ENCODE measurements at places on chromosomes 1 and 21.

GRCh38 chr1:32172621-32173245 is 6.7 kb upstream of the TXLNA start:
- no peak for DNase-seq

DNA sequence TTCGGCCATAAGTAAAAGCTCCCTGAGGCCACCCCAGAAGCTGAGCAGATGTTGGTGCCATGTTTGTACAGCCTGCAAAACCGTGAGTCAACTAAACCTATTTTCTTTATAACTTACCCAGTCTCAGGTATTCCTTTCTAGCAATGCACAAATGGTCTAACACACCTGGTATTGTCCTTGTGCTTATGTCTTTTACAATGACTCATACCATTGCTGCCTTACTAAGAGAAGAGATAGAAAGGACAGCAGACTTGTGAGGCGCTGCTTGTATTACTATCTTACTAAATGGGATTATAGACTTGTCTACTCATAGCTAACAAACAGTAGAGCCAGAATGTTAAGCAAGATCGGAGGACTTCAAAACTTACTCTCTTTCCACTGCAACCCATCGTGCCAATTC is 18.5 kb upstream of the CYYR1 start:
- no peak for DNase-seq

DNA sequence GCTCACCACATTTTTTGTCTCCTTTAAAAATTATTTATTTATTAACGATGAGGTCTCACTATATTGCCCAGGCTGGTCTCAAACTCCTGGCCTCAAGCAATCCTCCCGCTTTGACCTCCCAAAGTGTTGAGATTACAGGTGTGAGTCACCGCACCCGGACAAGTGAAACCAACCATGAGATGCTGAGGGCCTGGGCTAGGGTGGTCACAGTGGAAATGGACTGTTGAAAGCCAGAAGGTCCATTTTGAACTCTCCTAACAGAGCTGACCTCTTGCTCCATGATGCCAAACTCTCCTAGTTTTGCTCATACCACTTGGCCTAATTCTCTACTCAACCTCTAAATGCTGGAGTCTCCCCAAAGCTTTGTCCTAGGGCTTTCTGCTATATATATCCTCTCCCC is 109.1 kb downstream of the SLC45A1 start:
- DNase-seq, result no peak

DNA sequence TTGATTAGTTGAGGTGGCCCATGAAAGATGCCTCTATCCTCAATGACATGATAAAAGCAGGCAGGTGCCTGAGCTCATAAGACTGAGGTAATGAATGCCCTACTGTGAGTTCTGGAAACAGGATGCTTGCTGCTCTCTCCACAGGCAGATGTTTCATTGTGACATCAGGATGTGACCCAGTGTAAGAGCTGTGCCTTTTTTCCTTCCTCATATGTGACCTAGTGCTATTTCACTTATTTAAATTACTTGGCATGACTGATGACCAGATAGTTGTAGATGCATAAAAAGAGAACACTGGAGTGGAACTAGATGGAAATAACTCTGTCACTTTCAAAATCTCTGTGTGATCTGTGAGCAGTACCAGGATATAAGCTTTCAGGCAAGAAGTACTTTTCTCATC is 31.9 kb downstream of the KIF14 start:
- no peak for DNase-seq

DNA sequence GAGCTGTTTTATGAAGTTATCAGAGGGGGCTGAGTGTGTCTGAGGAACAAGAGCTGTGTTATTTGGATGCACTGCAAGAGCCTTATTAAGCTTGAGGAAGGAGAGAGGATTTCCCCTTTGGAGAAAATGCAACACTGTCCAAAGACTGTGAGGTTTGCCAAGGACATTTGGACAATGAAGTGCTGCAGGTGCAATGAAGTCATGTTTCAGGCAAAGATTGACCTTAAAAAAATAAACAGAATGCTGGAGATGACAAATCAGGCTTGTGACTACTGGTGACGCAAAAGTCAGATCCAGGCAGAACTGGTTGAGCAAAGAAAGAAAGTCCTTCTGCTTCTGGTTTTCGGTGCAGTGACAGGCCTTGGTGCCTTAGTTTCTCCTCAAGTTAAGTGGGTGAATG is 125.2 kb upstream of the KIAA0040 start:
- no peak for DNase-seq

DNA sequence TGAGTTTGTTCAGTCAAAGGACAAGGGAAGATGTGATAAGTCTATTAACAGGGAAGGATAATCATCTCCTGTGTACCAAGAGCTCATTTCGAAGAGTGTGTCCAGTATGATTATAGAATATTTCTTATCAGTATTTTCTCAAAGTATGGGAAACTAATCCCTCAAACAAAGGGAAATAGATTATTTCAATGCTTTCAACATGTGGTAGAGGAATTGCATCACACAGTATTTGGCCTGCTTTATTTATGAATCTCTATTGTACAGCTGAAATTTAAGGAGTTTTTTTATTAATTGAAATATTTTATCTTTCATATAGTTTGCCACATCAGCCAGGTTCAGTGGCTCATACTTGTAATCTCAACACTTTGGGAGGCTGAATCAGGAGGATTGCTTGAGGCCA is 151.0 kb downstream of the CLEC20A start:
- no peak for DNase-seq

- DNase-seq, result peak; percentile 85
Measured at GRCh38 chr1:201739492-201740085, 89.4 kb upstream of the IPO9 start.

DNA sequence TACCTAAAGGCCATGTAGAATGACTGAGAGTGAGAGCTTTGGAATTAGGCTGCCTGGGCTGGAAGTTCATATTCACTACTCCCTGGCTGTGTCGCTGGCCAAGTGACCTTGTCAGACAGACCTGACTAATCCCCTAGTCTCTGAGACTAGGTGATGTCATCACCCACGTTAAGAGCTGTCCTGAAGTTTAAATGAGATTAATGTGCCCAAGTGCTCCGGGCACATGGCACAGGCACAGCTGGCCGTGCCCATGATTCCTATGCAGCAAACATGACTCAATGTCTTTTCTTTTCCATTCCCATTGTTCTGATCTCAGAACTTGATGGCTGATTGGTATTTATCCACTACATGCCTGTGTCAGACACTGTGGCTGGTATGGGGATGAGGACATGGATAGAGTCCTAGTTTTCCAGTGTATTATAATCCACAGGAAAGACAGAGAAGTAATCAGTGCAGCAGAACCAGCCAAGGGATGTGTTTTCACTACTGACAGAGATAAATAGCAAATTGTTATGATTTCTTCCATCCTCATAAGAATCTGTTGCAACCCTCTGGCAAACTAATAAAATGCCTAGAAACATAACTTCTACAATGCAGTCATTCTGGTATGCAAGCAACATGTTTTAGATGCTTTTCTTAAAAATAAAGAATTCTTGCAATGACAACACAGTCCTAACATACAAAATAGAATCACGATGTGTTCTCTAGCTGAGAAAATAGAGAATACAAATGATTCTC is 180.9 kb downstream of the PCP4 start:
- DNase-seq, result no peak

DNA sequence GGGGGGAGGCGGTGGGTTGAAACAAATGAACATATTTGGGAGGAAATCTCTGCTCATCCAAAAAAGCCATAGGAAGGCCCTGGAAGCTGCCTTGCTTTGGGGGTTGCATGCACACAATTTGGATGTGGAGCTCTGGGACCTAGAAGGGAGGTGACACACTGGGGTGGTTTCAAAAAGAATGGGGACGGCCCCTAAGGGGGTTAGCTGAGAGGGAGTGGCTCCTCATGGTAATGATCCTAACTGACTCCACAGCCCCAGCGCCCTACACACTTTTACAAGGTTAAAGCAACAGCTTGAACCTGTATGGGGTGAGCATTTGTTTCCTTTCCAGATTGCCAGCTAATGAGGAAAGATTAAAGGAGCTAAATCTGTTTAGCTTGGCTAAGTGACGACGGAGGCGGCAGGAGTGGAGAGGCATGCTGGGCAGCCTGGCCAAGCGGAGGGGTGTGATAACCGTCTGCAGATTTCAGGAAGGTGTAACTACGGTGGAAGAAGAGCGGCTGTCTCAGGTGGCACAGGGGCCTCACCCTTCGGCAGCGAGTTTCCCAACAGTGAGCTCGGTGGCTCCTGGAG is 107.3 kb downstream of the RNF220 start:
- peak; percentile 66 for DNase-seq

DNA sequence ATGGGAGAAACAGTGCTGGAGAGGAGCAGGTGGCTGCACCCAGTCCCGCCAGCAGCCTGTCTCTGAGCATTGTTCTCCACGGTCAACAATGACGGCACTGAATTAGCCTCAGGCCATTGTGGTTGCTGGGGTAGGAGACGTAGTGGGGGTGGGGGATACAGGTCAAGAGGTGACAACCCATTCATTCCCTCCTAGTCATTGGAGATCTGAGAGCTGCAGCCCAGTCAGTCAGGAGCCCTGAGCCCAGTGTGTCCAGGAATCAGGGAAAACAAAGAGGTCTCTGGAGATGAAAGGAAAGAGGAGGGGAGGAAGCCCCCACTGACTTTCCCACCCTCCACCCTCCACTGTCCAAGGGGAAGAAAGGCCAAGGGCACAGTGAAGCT is 15.3 kb downstream of the SMIM12 start:
- DNase-seq, result no peak

GRCh38 chr1:25037174-25038074 is 107.3 kb upstream of the RUNX3 start:
- DNase-seq, result no peak

- no peak for DNase-seq
Measured at GRCh38 chr1:119873135-119874015, 22.9 kb downstream of the ADAM30 start.

DNA sequence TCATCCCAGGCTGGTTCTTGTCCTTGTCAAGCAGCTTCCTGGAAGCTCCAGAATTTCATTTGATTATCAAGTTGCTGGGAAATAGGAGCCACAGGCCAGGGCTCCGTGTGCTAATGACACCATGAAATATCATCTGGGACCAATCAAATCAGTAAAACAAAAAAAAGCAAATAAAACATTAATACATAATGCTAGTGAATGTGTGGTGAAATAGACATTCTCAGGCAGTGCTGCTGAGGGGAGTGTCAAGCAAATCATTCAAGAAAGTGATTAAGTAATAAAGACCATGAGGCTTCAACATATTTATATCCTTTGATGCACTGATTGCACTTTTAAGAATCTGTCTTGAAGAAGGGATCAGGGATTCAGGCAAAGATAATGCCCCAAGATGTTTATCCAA is 213.7 kb downstream of the MATN1 start:
- no peak for DNase-seq

- no peak for DNase-seq
Measured at GRCh38 chr1:17729248-17729647, 25.9 kb upstream of the ACTL8 start.

DNA sequence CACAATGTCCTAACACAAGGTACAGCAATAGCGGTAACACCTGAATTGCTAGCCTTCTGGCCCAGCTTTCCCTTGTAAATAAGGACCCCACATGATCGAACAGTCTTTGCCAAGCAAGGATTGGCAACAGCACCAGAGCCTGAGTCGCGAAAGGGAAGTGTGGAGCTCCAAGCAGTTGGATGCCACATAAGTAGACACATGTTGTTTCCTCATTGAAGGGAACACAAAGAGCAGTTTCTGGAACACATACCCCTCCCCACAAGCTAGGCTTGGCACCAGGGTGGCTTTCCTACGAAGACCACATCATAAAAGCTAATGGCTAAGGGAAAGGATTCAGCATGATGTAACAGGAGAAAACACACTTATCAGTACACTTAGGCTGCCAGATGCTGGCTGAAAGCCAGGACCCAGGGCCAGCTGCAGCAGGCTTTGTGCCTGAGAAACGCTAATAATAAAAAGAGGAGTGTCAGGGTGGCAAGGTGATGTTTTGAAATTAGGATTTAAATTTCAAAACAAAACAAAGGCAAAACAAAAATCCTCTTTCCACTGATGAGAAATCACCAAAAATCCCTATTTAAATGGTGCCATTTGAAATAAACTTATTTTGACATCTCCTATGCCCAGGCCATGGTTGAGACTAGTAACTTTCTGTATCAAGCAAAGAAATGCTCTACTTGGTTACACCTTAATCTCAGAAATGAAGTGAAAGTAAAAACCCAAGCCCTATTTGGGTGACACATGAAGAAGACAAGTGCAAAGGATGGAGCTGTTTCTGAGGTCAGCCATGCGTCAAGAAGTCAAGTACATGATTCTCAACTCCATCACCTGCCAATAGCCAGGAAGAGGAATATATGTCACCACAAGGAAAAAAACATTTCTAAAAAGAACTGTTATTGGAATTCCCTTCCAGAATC is 11.9 kb upstream of the CPLANE2 start:
- DNase-seq, result peak; percentile 79

- no peak for DNase-seq
Measured at GRCh38 chr1:92791487-92792066, 6.7 kb upstream of the EVI5 start.

- no peak for DNase-seq
Measured at GRCh38 chr1:150302338-150302737, 8.7 kb downstream of the MRPS21 start.

GRCh38 chr1:204222764-204223055 is 8.9 kb upstream of the GOLT1A start:
- no peak for DNase-seq

DNA sequence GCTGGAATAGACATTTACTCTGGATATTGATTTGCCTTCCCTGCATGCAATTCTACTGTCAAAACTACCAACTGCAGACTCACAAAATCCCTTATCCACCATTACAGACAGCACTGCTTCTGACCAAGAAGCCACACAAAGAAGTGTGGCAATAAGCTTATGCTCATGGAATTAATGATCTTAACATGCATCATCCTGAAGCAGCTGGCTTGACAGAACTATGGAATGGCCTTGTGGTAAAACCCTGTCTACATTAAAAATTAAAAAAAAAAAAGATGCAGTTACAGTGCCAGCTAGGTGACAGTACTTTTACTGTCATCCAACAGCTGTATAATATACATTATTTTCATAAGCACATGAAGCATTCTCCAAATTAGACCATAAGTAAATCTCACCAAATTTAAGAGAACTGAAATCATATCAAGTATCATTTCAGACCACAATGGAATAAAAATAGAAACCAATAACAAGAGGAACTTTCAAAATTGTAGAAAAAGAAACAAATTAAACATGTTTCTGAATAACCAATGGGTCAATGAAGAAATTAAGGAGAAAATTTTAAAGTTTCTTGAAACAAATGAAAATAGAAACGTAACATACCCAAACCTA is 70.7 kb downstream of the SCMH1 start:
- no peak for DNase-seq

GRCh38 chr1:236850077-236850979 is 55.2 kb downstream of the MTR start:
- no peak for DNase-seq

Measured in brain (organoid and tissue), 16 donors.